ENCODE measurements at places on chromosomes 4 and X. TPM values are rescaled to one million over a fixed set of nuclear protein-coding genes. Genes with fewer than 3 reads are reported as not detected.

The CLGN gene
- total RNA-seq: not detected

The ASIC5 gene
- not detected for total RNA-seq

The ELMOD2 gene
- total RNA-seq: 27.8 TPM

The POU3F4 gene
- total RNA-seq: not detected

- no peak for DNase-seq
Measured at GRCh38 chr4:62627141-62627540, 1427.0 kb downstream of the ADGRL3 start.

GRCh38 chr4:89338206-89338605 lies 30.6 kb upstream of the GPRIN3 start:
- DNase-seq: no peak

GRCh38 chr4:72473434-72473900 lies 95.6 kb downstream of the ADAMTS3 start:
- DNase-seq: no peak

- DNase-seq: no peak
Measured at GRCh38 chr4:138680256-138680655, 335.3 kb upstream of the NOCT start.

DNA sequence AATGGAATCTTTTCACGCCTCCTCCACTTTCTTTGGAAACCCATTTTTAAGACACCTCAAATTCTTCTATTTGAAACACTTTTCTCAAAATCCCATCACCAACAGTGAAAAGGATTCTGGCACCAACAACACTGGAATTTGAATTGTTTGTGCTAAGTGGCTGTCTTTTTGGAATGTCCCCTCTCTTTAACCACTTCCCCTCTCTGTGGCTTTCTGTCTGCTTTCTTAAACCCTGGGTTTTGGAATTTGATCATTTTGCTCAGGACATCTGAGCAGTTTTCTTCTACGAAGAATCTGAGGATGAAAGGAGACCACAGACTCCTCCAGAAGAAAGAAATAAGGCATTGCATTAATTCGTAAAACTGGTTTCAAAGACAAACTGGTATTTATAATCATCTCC lies 89.0 kb downstream of the MXRA5 start:
- DNase-seq: no peak

DNA sequence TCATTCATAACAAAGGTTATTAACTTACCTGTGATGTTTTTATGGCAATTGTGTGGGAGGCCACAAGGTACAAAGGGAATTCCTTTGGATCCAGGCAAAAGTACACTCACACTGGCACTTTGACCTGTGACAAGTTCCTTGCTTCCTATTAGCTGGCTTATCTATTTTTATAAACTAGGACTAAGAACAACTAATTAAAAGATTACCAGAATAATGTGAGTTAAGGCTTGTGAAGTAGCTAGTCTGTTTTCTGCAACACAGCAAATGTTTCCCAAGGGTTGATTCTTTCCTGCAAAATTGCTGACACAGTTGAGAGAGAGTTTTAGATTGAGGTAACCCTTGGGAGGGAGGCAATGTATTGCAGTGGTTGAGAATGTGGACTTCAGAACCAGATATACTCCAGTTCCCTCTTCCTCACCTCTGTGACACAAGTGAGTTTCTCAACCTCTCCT lies 107.9 kb downstream of the CPEB2 start:
- DNase-seq: no peak

DNA sequence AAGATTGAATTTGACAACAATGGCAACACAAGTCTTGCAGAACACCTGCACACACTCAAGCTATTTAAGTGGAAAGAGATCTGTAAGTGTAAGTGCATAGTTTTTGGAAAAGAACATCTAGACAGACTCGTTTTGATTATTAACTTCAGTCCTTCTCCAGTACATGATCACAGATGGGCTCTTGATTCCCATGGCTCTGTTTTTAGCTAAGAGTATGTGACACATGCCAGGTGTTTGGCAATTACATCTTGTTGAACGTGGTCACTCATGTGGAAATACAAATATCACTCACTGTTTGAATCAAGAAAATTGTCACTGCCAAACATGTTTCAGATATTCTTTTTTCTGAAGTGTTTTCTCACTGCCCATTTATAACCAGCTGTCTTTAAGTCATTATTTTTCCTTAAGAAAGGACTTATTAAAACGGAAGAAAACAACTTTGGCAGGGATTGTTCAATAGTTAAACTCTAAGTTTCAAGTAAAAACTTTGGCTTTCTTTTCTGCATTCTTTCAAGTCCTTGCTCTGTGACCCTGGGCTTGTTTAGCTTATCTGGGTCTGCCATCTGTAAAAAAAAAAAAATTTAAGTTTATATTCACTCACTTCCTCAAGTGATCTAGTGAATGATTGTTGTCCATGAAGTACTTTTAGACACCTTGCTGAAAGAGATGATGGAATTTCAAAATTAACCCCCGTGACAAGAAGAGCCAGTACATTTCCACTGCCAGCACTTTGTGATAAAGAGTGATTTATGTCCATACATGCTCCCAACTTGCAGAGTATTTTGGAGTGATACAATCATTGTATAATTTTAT lies 125.4 kb downstream of the ATXN3L start:
- DNase-seq: no peak

DNA sequence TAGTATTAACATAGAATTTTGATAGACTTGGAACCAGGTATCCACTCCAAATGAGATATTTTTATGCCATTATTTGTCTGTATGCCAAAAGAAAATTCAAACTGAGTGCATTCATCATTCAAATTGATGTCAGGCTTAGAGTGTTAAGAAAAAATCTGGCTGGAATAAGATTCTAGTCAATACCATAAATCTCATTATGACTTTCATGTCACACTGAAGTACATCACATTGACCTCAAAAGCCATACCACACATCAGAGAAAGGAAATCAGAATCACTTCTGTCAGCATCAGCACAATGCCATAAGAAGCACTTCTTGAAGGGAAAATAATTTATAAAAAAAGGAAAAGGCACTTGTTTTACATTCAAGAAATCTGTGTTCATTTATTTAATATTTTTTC lies 119.0 kb upstream of the BMP3 start:
- no peak for DNase-seq

- DNase-seq: no peak
Measured at GRCh38 chr4:150192986-150193385, 114.7 kb downstream of the DCLK2 start.

Measured in naive thymus-derived CD4-positive, alpha-beta T cell (primary cell).